ENCODE measurements at places on chromosomes 11 and 22. TPM values are rescaled to one million over a fixed set of nuclear protein-coding genes. Genes with fewer than 3 reads are reported as not detected.

- H3K4me3 ChIP-seq: no peak overlapping the region
- H3K27ac ChIP-seq: no peak overlapping the region
- no peaks in the 10 kb centered on the region for H3K36me3 ChIP-seq
- H3K27me3 ChIP-seq: no peaks in the 10 kb centered on the region
- no peaks in the 10 kb centered on the region for H3K4me1 ChIP-seq
- no peak for DNase-seq
Measured at GRCh38 chr11:112270551-112271180, 10.0 kb upstream of the PLET1 start.

The RASD2 gene
- total RNA-seq: not detected

DNA sequence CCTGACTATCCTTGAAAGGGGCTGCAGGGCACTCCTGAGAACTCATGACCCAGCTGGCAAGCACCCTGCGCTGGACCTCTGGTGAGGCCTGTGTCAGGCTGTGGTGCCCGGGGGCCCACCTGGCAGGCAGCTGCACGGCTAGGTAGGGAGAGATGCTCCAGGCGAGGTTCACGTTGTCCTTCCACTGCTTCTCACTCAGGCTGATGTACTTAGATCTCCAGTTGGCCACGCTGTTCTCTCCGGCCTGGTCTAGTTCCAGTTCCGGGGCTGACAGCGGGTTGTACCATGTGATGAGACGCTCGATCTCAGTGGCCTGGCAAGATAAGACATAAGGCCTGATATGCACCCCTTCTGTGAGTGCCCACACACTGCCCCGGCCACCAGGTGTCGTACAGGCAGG, 44.7 kb upstream of the SERPIND1 start:
- H3K36me3 ChIP-seq: peaks cover 6% of the 10 kb centered on the region
- H3K4me3 ChIP-seq: no peak overlapping the region
- no peaks in the 10 kb centered on the region for H3K4me1 ChIP-seq

DNA sequence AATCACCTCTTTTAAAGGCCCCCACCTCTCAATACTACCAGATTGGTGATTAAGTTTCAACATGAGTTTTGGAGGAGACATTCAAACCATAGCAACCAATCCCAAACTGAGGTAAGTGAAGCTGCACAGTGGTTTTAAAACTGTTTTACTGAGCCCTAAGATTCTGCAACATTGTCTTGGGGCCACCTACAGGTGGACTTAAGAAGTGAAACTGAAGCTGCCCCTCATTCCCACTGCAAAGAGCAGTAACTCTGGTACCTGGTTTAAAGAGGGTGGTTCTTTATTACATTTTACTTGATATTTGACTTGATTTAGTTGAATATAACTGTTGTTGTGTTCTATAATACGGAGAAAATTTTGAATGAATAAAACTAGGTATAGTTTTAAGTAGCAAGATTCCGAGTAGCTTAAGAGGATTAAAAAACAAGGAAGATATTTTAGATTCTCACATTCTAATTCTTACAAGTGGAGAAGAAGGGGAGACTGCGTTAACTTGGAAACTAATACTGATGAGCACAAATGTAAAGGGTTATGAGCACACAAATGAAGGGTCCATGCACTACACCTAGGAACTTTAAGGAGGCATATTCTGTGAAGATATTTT, 26.7 kb downstream of the SYT9 start:
- no peak overlapping the region for H3K4me3 ChIP-seq
- no peaks in the 10 kb centered on the region for H3K27me3 ChIP-seq
- no peaks in the 10 kb centered on the region for H3K4me1 ChIP-seq

The YAP1 gene
- 0.23 TPM for total RNA-seq

The OR51B4 gene
- not detected for total RNA-seq

- DNase-seq: no peak
- H3K27ac ChIP-seq: no peak overlapping the region
- no peak overlapping the region for H3K4me3 ChIP-seq
- no peaks in the 10 kb centered on the region for H3K4me1 ChIP-seq
Measured at GRCh38 chr22:35568751-35569739, 28.4 kb downstream of the RASD2 start.

DNA sequence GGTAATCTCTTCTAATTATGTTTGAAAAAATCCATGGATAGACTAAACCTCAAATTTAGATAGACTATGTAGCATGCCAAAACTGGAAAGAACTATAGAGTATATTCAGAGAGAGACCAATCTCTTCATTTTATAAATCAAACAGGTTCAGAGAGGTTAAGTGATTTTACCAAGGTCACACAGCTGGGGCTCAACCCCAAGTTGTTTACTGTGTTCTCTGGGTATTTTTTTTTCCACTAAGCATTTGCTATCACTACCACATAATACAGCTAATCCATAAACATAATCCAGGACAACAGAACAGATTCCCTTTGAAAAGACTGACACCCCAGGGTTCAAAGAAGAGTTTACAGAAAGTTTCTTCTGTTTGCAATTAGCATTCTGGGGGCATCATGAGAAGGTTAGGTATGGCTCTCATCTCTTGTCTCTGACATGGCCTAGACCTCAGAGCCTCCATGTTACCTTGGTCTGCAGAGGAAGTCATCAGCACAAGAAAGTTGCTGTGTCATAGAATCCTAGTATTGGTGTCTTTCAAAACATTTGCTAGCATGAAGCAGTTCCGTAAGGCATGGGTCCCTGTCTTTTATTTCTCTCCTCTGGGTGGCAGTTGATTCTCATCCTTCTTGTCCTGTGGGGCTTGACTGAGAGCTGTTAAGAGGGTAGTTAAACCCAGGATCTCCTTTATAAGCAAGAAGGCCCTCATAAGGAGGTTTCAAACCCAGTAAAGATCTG, 94.5 kb upstream of the HSD17B12 start:
- H3K36me3 ChIP-seq: no peaks in the 10 kb centered on the region
- peaks cover 13% of the 10 kb centered on the region for H3K4me1 ChIP-seq
- H3K27me3 ChIP-seq: peaks cover 15% of the 10 kb centered on the region
- no peak for DNase-seq

The TPH1 gene
- total RNA-seq: 0.38 TPM

- peaks cover 96% of the 10 kb centered on the region for H3K4me1 ChIP-seq
- no peaks in the 10 kb centered on the region for H3K27me3 ChIP-seq
Measured at GRCh38 chr11:60984636-60985035, 13.2 kb downstream of the CD6 start.

- no peaks in the 10 kb centered on the region for H3K4me1 ChIP-seq
- no peak for DNase-seq
- H3K36me3 ChIP-seq: peaks cover 22% of the 10 kb centered on the region
- H3K27ac ChIP-seq: no peak overlapping the region
- H3K4me3 ChIP-seq: no peak overlapping the region
- no peaks in the 10 kb centered on the region for H3K27me3 ChIP-seq
Measured at GRCh38 chr22:29801153-29801552, 34.0 kb downstream of the UQCR10 start.
